ENCODE measurements at places on chromosomes 7 and 10. TPM values are rescaled to one million over a fixed set of nuclear protein-coding genes. Genes with fewer than 3 reads are reported as not detected.

Gene COL26A1
- total RNA-seq, result not detected

Gene SPDYE11
- total RNA-seq, result not detected

Gene TNS3
- total RNA-seq, result 1.5 TPM

Gene EPO
- not detected for total RNA-seq

Gene ZNF12
- 18.8 TPM for total RNA-seq

Gene MEST
- total RNA-seq, result 2.7 TPM

Gene CTTNBP2
- not detected for total RNA-seq

Gene SYCE1
- 1.6 TPM for total RNA-seq

Gene ZKSCAN1
- 48.4 TPM for total RNA-seq

Gene RBM20
- 0.09 TPM for total RNA-seq

DNA sequence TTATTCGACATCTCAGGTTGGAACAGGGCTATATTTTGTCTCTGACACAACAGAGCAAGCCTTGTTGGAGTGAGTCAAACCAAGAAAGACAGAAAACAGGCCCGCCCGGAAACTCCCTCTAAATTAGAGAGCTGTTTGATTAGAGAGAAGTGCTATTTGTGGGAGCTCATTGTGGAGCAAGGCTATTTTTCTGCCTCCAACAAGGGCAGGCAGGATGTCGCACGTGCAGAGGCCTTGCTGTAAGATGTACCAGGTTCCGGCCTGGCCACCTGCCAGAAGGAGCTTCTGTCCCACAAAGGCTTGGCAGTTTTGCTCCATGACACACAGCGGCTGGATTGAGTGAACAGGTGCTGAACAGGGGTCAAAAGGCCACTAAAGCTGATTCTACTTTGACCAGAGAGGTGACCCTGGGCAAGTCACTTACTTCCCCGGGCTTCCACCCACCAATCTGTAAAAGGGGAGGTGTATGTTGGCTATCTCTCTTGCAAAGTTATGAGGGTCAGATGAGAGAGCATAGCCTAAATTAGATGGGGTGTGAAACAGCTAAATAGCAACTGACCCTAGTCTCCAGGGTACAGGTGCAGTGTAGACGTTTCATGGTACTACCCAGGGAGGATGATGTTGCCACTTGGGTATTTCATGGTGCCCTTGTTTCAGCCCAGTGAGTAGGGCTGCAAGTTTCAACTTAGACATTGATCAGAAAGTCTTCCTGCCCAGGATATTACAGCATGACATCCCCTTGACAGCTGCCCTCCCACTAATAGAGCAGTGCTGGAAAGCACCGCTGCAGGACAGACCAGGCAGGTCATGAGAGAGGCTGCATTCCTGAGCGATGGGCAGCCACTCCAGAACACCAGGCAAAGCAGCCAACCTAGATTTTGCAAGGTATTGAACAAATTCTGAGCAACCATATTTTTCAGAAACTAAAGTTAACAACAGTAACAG is 62.0 kb downstream of the VSTM4 start:
- no peak overlapping the region for H3K27ac ChIP-seq
- H3K4me3 ChIP-seq, result no peak overlapping the region
- no peak for DNase-seq
- H3K36me3 ChIP-seq, result no peaks in the 10 kb centered on the region
- H3K27me3 ChIP-seq, result no peaks in the 10 kb centered on the region

GRCh38 chr10:121043124-121043849 is 192.1 kb downstream of the WDR11 start:
- H3K36me3 ChIP-seq, result no peaks in the 10 kb centered on the region
- no peak overlapping the region for H3K4me3 ChIP-seq
- H3K27ac ChIP-seq, result no peak overlapping the region
- no peak for DNase-seq

- no peak overlapping the region for H3K4me3 ChIP-seq
- no peak overlapping the region for H3K27ac ChIP-seq
- H3K36me3 ChIP-seq, result no peaks in the 10 kb centered on the region
- H3K4me1 ChIP-seq, result no peaks in the 10 kb centered on the region
- no peaks in the 10 kb centered on the region for H3K27me3 ChIP-seq
Measured at GRCh38 chr10:2834214-2834613, 233.1 kb upstream of the PFKP start.

DNA sequence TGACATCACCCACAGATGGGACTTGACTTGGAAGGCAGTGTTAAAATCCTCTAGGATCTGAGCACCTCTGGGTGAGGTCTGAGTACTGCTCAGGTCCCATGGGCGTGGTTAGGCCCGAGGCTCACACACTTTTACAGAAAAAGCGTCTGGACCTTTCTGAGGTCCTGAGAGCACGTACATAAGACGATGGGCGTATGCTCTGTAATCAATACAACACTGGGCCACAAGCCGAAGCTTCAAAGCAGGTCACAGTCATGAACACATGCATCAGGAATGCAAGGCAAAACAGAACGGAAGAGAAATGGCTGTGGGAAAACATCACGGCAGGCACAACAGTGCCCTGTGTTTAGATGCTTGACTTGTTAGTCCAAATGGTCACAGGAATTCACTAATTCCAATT is 112.2 kb downstream of the LARP4B start:
- no peaks in the 10 kb centered on the region for H3K27me3 ChIP-seq
- H3K4me1 ChIP-seq, result peaks cover 5% of the 10 kb centered on the region
- H3K36me3 ChIP-seq, result peaks cover 63% of the 10 kb centered on the region
- no peak overlapping the region for H3K4me3 ChIP-seq
- H3K27ac ChIP-seq, result no peak overlapping the region
- DNase-seq, result no peak

DNA sequence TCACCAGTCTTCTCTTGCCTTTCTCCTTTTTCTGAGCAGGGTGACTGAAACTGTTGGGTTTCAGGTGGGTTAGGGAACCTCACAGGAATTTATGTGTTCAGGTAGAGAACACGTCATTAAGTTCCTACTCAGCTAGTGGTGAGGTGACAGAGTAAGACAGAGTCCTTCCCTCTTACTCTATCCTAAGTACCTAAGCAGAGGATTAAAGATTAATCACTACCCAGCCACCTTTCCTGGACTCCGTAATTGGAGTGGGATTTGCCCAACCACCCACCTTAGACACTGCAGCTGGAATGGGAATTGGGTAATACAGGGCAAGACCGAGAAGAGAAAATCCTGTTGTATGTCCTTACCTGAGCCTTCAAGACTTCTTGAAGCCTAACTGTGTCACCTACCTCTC is 158.1 kb downstream of the LRRC4 start:
- H3K4me3 ChIP-seq, result no peak overlapping the region
- no peaks in the 10 kb centered on the region for H3K27me3 ChIP-seq
- no peak overlapping the region for H3K27ac ChIP-seq
- H3K36me3 ChIP-seq, result no peaks in the 10 kb centered on the region
- DNase-seq, result no peak

DNA sequence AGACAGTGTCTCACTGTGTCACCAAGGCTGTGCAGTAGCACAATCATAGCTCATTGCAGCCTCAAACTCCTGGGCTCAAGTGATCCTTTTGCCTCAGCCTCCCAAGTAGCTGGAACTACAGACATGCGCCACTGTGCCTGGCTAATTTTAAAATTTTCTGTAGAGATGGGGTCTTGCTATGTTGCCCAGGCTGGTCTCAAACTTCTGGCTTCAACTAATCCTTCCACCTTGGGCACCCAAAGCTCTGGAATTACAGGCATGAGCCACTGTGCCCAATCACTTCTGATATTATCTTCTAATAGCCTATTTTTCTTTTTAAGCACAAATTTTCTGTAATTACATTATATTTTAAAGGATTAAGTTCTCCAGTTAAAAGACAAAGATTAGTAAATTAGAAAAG is 42.6 kb upstream of the ZC3HAV1 start:
- no peaks in the 10 kb centered on the region for H3K36me3 ChIP-seq
- no peak overlapping the region for H3K4me3 ChIP-seq
- H3K27ac ChIP-seq, result no peak overlapping the region

DNA sequence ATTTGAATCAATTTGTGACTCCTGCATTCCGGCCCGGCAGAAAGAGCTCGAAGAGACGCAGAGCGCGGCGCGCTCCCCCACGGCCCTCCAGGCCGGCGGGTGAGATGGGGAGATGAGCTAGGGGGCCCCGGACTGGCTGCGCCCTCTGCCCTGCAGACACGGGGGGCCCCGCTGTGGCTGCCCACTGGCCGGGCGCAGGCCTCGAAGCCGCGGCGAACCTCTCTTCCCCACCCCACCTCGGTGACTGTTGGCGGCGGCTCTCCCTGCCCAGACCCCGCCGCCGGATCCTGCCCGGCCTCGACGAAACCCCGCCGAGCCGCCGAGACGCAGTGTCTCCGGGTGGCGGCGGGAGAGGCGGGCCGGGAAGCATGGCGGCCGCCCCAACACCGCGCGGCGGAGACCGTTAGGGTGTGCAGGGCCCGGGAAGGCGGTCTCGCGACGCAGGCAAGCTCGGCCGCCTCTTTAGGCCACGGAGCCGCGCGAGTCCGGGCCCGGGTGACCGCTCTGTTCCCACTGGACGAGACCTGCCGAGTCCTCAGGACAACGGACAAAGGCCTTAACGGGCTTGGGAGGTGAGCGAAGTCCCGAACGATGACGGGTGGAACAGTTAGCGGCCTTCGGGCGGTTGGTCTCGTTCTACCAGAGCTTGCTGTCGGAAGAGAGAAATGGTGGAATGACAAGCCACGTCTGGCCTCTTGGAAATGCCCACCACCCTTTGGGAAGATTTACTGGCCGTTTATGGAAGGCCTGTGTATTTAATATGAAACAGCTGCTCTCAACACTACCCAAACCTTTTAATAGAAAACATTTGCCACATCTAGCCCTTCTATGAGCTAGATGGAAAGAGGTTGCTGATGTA is 24.3 kb downstream of the NUP42 start:
- H3K27me3 ChIP-seq, result no peaks in the 10 kb centered on the region
- no peak overlapping the region for H3K27ac ChIP-seq
- DNase-seq, result no peak
- no peaks in the 10 kb centered on the region for H3K36me3 ChIP-seq
- no peaks in the 10 kb centered on the region for H3K4me1 ChIP-seq

GRCh38 chr7:116159711-116160110 is 50.6 kb upstream of the TES start:
- no peaks in the 10 kb centered on the region for H3K27me3 ChIP-seq
- no peak overlapping the region for H3K27ac ChIP-seq
- no peaks in the 10 kb centered on the region for H3K36me3 ChIP-seq
- H3K4me3 ChIP-seq, result no peak overlapping the region
- H3K4me1 ChIP-seq, result no peaks in the 10 kb centered on the region
